ENCODE measurements at places on chromosomes 2 and 18. TPM values are rescaled to one million over a fixed set of nuclear protein-coding genes. Genes with fewer than 3 reads are reported as not detected.

The CNGA3 gene
- total RNA-seq: 0.10 TPM

The SMAD2 gene
- 150 TPM for total RNA-seq

The FBXO48 gene
- total RNA-seq: 1.6 TPM

GRCh38 chr2:50514901-50515300 is 517.0 kb downstream of the NRXN1 start:
- DNase-seq: no peak

DNA sequence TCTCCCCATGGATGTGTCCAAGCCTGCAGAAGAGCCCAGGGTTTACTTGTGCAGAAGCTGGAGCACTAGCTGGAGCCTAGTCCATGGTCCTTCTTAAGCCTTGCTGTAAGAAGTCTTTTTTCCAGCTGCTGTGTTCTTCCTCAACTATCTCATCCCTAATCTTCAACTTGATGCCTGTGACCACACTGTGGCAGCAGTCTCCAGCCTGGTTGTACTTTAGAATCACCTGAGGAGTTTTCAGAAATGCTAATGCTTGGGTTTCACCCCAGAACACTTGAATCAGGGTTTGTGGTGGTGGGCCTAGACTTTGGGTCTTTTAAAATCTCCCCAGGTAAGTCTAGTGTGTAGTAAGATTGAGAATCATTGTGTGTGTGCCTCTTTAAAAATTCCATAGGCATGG is 173.6 kb downstream of the ADCYAP1 start:
- DNase-seq: no peak

DNA sequence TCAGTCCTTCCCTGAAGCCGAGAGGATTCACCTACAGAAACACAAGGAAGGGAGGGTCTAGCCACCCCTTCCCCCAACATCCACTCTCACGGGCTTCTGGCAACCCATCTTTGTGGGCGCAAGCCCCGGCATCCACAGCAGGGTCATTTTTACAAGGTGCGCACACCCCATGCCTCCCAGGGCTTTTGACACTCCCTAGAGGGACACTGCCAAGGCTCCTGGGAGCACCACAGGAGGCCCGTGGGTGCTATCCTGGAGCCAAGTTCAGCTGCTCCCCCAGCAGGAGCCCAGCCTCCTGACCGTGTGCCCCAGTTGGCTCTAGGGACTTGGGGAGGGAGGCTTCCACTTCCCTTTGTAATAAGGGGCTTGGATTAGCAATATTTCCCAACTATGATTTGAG is 251.6 kb downstream of the TNS1 start:
- DNase-seq: no peak

Measured in endothelial cell (in vitro differentiated cells).